ENCODE measurements at places on chromosomes 16 and 17.

GRCh38 chr16:49486400-49486799, 112.8 kb downstream of the C16orf78 start:
- DNase-seq = no peak

- no peak for DNase-seq
These were observed 2.0 kb downstream of the MMP2 start for GRCh38 chr16:55481023-55481422.

DNA sequence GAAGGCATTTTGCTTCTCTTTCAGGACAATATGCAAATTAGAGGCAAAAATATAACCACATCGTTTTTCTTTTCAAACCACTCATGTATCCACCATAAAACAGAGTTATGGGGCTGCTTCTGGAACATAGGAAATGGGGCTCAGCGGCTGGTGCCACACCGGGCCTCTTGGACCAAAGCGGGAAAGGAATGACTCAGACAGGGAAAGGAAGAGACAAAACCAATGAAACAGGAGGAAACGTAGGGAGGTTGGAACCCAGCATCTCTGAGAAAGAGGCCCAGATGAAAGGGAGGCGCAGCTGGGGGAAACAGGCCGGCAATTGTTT, 28.5 kb downstream of the CUEDC1 start:
- DNase-seq = no peak

DNA sequence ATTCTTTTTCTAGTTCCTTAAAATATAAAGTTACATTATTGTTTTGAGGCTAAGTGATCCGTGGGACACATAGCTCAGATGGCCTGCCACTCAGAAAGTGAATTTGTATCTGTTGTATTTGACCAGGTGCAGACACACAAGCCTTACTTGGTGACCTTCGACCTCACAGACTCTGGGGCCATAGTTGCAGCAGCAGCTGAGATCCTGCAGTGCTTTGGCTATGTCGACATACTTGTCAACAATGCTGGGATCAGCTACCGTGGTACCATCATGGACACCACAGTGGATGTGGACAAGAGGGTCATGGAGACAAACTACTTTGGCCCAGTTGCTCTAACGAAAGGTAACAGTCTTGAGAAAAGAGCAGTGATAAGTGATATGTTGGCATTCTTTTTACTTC, 30.5 kb downstream of the TMEM11 start:
- no peak for DNase-seq

- no peak for DNase-seq
These were observed 209.4 kb downstream of the IRX3 start for GRCh38 chr16:54077050-54077821.

DNA sequence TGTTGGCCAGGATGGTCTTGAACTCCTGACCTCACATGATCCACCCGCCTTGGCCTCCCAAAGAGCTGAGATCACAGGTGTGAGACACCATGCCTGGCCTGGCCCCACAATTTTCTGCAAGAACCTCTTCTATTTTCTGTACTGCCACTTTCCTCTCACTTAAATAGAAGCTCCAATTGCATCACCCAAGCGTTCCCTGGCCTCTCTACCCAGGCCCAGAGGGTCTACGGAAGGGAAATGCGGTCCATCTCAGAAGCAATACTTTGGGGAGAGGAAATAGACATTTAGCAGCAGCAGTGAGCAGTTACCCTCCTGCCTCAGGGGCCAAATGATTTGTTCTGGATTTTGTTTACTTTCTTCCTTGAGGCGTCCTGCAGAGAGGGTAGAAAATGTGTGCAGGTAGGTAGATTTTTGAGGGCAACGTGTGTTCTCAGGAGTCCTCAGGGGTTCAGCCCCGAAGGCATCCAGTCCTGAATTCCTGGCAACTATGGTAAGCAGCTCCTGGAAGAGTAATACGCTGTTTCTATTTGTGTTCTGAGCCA, 11.0 kb downstream of the SLC6A4 start:
- no peak for DNase-seq

- DNase-seq = no peak
These were observed 12.9 kb upstream of the MTMR4 start for GRCh38 chr17:58527306-58527705.

DNA sequence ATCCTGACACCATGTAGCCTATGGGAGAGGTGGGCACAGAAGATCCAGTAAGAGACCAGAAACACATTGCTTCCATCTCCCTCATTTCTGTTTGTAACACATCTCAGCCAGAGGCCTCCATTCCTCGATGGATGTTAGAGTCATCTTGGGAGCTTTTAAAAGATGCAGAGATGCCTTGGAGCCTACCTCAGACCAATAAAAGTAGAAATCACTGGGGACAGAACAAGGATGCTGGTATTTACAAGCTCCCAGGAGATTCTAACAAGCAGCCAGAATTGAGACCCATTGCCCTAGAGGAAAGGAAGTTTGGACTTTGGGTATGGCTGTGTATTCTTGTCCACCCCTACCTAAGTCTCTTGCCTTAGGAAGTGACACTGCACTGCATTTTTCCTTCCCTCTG, 40.8 kb downstream of the HS3ST3A1 start:
- DNase-seq = no peak

- no peak for DNase-seq
These were observed 46.1 kb upstream of the MYOCD start for GRCh38 chr17:12619459-12620199.

GRCh38 chr17:33267851-33268548, 25.1 kb downstream of the ASIC2 start:
- no peak for DNase-seq

DNA sequence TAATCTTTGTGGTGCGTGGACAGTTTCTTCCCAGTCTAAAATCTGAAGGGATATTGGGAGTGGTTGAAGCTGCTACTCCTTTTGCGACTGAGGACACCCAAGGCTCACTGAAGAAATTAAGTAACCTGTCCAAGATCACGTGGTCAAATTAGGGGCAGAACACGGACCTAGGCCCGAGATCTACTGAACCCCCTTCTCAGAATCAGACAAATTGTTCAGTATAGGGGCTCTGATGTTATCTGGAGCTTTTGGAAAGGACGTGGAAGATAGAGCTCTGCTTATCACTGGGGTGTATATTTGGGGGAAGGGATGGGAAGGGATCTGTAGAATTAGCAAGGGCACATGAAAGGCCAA, 857 bp downstream of the TANGO6 start:
- no peak for DNase-seq

DNA sequence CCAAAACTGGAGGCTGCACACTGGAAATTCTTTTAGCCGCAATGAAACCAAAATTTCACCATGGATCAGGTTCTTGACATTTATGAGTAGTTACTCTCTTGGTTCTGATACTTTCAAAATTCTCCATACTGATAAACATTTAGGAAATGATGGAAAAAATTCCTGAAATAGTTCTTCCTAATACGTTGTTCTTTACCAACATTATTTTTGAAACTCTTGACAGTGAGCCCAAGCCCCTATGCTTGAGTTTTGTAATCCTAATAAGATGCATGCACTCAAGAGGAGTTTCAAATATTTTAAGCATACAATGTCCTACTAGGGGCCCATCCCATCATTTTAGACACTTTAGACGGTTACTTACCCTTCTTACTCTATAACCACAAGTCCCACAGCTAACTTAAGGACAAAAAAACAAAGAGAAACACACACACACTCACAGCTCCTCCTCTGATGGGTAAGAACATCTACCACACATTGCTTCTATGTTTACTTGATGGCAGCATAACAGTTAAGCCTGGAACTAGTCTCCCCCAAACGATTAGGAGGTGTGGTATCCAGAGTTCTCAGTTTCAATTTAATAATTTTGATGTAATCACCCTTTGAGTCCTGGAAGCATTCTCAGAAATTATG, 3.7 kb downstream of the VEZF1 start:
- DNase-seq = no peak

- no peak for DNase-seq
These were observed 4.1 kb upstream of the STX4 start for GRCh38 chr16:31029272-31029671.

- no peak for DNase-seq
These were observed 25.5 kb downstream of the MNT start for GRCh38 chr17:2375406-2375805.

DNA sequence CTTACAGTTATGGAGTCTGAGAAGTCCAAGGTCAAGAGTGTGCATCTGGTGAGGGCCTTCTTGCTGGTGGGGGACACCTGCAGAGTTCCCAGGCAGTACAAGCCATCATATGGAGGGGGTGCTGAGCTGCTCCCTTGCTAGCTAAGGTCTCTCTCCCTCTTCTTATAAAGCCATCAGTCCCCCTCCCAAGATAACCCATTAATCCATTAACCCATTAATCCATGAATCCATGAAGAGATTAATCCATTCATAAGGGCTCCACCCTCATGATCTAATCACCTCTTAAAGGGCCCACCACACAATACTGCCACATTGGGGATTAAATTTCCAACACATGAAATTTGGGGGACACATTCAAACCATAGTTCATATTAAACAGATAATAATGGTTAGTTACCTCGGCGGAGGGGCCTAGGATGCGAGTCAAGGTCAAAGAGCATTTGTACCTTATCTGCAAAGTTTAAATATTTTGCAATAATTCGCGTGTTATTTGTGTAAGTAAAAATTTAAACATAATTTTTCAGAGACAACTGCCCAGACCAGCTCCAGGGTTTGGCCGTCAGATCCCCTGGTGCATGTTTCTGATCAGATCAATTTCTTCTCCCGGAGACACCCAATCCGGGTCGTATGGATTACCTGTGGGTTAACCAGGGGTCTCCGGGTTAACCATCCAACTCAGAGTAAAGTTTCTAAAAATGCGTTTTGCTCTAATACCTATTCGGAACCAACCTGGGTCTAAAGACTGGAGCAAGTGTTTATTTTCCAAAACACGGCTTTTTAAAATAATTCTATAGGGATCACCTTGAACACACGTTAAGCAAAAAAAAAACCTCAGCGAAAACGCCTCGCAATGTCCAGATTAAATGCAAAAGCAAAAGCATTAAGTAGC, 740 bp upstream of the POLR3E start:
- peak; percentile 19 for DNase-seq

DNA sequence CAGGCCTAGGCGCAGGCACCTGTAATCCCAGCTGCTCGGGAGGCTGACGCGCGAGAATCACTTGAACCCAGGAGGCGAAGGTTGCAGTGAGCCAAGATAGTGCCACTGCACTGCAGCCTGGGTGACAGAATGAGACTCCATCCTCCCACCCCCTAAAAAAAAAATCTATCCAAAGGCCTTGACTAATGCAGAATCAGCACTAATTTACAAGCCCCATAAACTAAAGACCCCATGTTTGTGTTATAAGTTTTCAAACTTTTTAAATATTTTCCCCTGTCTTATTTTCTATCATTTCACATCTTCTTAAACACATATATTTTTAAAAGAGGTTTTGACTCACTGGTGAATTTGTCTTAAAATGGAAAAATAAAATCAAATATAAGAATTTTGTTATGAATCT, 713.1 kb downstream of the WWOX start:
- no peak for DNase-seq

- DNase-seq = no peak
These were observed 6.8 kb upstream of the SDR42E1 start for GRCh38 chr16:82017911-82018568.
